NAMALWA (cell line): ENCODE measurements at places on chromosomes 6 and 20.

DNA sequence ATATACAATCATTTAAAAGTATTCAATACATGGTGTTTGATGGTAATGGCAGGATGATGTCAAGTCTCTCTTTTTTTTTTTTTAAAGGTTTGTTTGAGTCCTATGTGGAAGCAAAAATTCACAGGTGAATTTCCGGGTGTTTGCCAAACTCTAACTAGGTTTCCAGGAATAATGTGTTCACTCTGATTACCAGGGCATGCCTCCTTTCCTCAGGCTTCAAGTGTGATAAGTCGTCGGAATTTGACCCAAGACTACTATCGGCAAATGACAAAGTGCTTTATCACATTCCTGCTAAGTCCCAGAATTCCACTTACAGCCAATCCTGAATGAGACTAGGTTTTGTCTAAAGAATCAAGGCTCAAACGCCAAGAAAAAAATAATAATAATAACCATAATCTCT is 7.3 kb downstream of the OARD1 start:
- DNase-seq, result no peak

- DNase-seq, result no peak
Measured at GRCh38 chr6:15274692-15275387, 29.0 kb downstream of the JARID2 start.

- DNase-seq, result no peak
Measured at GRCh38 chr20:1277529-1278322, 11.6 kb downstream of the SNPH start.

DNA sequence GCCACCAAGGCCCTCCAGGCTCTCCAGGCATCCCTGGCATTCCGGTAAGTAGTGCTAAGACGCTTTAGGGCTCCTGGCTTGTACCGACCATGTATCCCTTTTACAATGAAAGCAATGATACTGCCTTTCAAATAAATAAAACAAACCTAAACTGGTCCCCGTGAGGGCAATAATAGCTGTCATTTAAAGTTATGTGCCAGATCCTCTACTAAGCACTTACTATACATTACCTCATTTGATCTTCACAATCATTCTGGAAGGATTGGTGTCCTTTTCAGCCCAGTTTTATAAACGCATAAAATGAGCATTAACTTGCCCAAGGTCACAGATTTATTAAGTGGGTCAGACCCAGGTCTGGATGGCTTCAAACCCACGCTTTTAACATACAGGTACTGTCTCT is 114.7 kb downstream of the COL9A1 start:
- DNase-seq, result no peak

DNA sequence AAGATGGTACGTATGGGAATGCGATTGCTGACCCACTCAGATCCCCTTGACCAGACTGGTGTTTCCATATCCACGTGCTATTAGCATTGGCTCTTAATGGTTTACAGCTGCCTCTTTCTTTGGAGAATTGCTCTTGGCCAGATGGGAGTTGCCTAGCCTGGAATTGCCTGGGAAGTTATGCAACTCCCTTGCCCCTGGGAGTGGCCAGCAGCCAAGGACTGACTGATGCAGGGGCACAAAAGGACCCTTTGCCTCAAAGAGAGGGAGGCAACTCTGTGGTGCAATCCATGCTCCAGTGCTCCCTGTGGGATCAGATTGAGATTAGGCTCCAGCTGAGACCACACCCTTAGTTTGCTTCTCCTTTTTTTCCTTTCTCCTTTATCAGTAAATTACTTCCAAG is 203.5 kb upstream of the JAG1 start:
- no peak for DNase-seq

GRCh38 chr20:2108987-2109386 is 7.4 kb downstream of the STK35 start:
- no peak for DNase-seq

DNA sequence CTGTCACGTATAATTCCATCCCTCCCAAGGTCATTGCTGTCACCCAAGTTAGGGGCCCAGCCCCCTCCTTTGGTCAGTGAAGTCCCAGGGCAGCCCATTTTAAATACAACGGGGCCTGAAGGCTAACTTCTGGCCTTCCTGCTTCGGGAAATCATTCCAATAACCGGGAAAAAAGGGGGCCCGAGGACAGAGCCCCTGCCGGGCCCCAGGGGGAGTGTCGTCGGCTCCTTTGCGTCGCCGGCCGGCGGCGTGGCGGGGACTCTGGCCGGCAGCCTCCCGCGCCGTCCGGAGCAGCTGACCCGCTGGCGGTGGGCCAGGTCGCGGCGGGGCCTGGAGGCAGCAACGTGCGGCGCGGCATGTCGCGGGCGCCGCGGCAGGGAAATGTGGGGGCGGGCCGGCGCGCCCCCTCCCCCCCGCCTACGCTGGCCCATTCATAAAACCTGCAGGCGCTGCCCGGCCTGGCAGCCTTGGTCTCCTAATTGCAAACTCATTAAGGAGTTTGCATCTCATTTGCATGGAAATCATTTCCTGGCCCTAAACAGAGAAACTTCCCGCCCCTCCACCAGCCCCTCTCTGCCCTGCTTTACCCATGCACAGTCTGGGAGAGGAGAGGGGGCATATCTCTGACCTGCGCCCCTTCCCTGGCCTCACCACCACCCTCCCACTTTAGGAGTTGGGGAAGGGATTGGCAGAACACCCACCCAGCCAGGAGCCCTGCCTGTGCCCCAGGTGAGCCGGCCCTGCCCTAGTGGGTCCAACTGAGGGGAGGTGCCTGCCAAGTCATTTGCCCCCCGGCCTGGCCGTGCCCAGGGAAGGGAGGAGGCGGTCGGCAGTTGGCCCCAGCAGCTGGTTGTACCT is 50.7 kb downstream of the MRPL14 start:
- peak; percentile 37 for DNase-seq

GRCh38 chr6:53924821-53925422 is 130.1 kb downstream of the LRRC1 start:
- DNase-seq, result no peak

- DNase-seq, result no peak
Measured at GRCh38 chr6:44255105-44255808, 2.1 kb downstream of the SLC35B2 start.

- DNase-seq, result no peak
Measured at GRCh38 chr20:18666803-18667415, 79.1 kb downstream of the DTD1 start.

GRCh38 chr6:159871241-159871640 is 19.5 kb upstream of the MAS1 start:
- DNase-seq, result no peak

DNA sequence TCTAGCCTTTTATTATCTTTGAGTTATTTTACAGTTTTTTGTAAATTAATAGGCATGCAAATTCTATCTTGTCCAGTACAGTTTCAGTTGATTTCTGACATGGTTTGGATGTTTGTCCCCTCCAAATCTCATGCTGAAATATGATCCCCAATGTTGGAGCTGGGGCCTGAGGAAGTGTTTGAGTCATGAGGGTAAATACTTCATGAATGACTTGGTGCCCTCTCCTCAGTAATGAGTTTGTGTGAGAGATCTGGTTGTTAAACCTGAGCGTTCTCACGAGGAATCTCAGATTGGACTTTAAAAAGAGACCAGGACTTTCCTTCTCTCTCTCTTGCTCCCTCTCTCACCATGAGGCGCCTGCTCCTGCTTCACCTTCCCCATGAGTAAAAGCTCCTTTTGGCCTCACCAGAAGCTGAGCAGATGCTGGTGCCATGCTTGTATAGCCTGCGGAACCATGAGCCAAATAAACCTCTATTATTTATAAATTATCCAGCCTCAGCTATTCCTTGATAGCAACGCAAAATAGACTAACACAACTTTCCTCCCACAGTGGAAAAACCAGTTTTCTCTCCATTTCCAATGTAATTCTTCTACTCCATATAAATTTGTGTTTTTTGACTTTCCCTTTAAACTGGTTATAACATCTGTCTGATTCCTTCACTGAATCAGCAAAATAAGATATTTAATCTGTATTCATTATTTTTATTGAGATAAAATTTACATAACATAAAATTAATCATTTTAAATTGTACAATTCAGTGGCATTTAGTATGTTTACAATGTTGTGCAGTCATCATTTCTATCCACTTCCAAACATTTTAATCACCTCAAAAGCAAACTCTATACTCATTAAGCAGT is 78.7 kb upstream of the PRSS16 start:
- DNase-seq, result no peak

- DNase-seq, result peak; percentile 89
Measured at GRCh38 chr6:52416629-52417151, 3.5 kb upstream of the EFHC1 start.
